Endothelial cell of umbilical vein (primary cell): ENCODE measurements at places on chromosomes 1 and 21. TPM values are rescaled to one million over a fixed set of nuclear protein-coding genes. Genes with fewer than 3 reads are reported as not detected.

DNA sequence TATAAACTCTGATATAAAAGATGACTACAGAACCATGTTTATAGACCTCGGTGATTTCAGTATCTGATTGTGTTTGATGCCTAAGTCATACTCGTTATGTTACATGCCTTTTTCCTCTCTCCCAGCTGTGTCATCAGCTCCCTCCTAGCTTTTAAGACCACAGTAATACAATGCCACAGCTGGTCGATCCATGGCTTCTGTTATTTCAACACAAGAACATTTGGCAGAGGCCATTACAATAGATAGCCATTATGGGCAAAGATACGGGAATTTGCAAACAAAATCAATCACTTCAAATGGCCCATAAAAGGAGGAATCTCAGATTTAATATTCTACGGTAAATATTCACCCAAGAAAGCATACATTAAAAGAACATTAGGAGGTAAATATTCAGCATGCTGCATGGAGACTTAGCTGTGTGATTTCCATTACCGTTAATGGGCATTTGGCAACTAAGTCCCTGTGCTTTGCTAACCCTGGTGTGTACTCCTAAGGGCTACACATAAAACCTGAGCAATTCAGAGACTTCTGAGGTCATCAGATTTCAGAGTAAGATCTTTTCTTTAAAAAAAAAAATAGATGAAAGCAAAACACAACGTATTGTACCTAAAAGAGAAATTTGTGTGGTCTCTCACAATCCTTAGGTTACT lies 153.4 kb downstream of the PIGK start:
- no peak for DNase-seq

DNA sequence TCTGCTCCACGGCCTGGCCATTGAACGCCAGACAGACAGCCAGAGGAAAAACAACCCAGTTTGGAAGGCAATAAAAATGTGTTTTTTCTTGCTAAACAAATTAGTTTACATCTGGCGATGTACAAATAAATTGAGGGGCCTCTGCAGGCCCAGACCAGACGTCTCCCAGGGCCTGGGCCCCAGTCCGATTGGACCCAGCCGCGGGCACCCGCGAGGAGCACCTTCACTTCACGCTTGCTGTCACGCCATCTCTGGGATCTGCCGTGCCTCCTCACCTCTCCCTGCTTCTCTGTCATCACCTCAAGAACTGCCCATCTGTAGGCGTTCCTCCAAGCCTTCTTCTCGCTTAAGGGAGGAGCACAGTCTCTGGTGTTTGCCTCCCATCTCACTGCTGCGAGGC lies 61.5 kb downstream of the GLIS1 start:
- no peak for DNase-seq

Gene NPR1
- polyA plus RNA-seq = 13.3 and 13.8 TPM in 2 replicates

DNA sequence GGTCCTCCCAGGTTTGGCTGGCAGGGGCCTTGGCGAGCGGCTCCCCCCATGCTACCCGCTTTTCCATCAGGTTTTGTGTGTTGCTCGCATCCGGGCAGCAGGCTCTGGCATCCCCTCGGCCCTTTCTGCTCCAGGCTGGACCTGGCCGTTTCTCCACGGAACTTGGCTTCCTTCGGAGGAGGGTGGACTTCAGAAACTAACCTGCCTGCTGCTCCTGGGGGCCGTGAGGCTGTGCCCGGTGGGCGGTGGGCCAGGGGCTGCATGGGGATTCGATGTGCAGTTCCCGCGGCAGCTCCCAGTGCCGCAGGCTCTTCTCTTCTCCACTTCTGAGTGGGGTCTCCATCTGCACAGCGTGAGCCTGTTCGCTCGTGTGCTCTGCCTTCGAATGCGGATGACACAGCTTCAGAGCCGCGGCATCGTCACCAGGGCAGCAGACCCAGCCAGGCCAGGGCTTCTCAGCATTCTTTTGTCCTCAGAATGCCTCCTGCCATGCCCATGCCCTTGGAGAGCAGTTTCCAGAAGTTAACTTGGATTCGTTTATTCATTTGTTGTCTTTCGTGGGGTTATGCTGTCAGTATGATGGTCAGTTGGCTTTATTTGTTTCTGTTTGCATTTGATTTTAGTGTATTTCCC lies 36.4 kb downstream of the PRKCZ start:
- no peak for DNase-seq

GRCh38 chr1:157085421-157085820 lies 14.2 kb downstream of the ETV3L start:
- DNase-seq = no peak

Gene KLHDC9
- 2.6 and 3.2 TPM in 2 replicates for polyA plus RNA-seq

Gene LEFTY1
- polyA plus RNA-seq = not detected in 2 replicates
